Kidney (tissue), 22 donors: ENCODE measurements at places on chromosomes 3 and 15.

- H3K4me3 ChIP-seq: no peak overlapping the region
- H3K36me3 ChIP-seq: no peaks in the 10 kb centered on the region
- no peaks in the 10 kb centered on the region for H3K4me1 ChIP-seq
- no peak for DNase-seq
- no peaks in the 10 kb centered on the region for H3K27me3 ChIP-seq
Measured at GRCh38 chr15:49865925-49866757, 245.3 kb downstream of the DTWD1 start.

DNA sequence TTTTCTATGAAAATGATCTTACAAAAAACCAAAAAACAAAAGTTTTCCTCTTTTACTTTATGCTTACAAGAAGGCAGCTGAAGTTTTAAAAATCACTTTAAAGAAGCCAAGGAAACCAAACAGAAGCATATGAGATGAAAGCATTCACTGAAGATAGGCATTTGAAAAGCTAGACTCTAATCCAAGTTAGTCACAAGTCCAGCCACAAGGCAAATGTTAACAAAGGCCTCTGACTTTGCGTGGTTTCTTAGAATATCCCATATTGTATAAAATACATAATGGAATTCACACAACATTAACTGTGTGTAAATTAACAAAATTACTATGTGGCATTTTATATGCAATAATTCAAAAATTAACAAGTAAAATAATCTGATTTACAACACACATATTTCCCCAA is 17.7 kb downstream of the MRPL3 start:
- no peak for DNase-seq
- H3K4me1 ChIP-seq: no peaks in the 10 kb centered on the region
- H3K27me3 ChIP-seq: no peaks in the 10 kb centered on the region
- H3K27ac ChIP-seq: no peak overlapping the region
- H3K4me3 ChIP-seq: no peak overlapping the region

DNA sequence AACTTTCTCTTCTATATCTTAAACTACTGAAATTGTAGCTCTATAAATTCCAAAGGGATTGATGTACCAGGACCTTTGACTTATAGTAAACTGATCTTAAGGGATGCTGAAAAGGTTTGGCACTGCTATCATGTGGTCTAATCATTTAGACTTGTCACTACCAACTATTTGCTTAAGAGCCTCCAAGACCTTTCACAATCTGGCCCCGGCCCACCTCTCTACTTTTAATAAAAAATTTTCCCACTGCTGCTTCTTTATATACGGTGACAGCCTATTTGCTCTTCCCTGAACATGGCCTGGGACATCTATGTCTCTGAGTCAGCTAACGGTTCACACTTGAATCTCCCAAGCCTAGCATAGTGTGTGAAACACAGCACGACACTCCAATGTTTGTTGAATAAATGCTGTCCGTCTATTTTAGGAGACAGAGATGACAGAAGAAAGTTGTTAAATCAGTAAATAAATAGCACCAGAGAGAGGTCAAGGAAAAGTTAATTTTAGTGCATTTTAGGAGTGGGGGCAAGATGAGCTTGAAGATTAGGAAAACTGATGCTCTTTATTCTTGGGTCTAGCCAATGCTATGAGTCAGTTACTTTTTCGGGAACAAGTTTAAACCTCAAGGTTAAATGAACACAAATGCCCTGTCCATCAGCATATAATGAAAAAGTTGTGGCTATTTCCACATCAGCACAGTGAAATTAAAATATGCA is 212.9 kb downstream of the TIGIT start:
- no peak for DNase-seq
- no peak overlapping the region for H3K4me3 ChIP-seq
- no peak overlapping the region for H3K27ac ChIP-seq
- no peaks in the 10 kb centered on the region for H3K36me3 ChIP-seq

- no peaks in the 10 kb centered on the region for H3K27me3 ChIP-seq
- no peaks in the 10 kb centered on the region for H3K36me3 ChIP-seq
- no peak overlapping the region for H3K27ac ChIP-seq
- no peak overlapping the region for H3K4me3 ChIP-seq
- H3K4me1 ChIP-seq: no peaks in the 10 kb centered on the region
- no peak for DNase-seq
Measured at GRCh38 chr15:68962465-68962864, 32.1 kb downstream of the SPESP1 start.

GRCh38 chr3:194278186-194278845 is 72.8 kb downstream of the CPN2 start:
- DNase-seq: no peak
- H3K4me3 ChIP-seq: no peak overlapping the region
- no peaks in the 10 kb centered on the region for H3K4me1 ChIP-seq
- H3K27ac ChIP-seq: no peak overlapping the region
- no peaks in the 10 kb centered on the region for H3K36me3 ChIP-seq

DNA sequence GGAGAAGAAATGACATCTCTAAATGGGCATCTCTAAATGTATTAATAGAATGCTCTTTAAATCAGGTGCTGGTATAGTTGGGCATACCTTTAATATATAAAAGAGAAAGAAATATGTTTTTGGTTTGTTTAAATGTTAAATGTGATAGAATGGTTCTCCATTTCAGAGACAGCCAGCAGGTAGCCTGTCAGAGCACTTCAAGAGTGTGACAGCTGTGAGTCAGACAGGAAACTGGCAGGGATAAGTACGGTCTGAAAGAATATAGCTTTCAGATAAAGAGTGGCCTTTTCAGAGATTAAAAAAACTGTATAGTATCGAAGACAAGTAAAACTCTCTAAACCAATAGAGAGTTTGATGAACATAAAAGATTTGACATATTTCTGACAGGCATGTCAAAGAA is 654.1 kb downstream of the IGSF11 start:
- no peaks in the 10 kb centered on the region for H3K27me3 ChIP-seq
- H3K4me3 ChIP-seq: no peak overlapping the region
- H3K4me1 ChIP-seq: no peaks in the 10 kb centered on the region

GRCh38 chr3:48960841-48961413 is 29.1 kb upstream of the P4HTM start:
- no peak overlapping the region for H3K27ac ChIP-seq
- H3K36me3 ChIP-seq: peaks cover 14% of the 10 kb centered on the region
- H3K4me3 ChIP-seq: no peak overlapping the region
- H3K4me1 ChIP-seq: no peaks in the 10 kb centered on the region
- DNase-seq: no peak
